ENCODE measurements at places on chromosomes 5 and 9.
A peak's percentile ranks its signal among the peaks of the same experiment; 100 is the strongest.

GRCh38 chr5:173308226-173308625, 20.0 kb downstream of the STC2 start:
- no peak for DNase-seq

GRCh38 chr9:36637491-36638270, 65.0 kb downstream of the MELK start:
- DNase-seq: no peak

GRCh38 chr9:95090023-95090791, 227.3 kb downstream of the FANCC start:
- no peak for DNase-seq

- no peak for DNase-seq
These were observed 23.6 kb downstream of the TICAM2 start for GRCh38 chr5:115578657-115579056.

- DNase-seq: no peak
These were observed 17.3 kb upstream of the CFAP157 start for GRCh38 chr9:127689329-127690000.

- DNase-seq: no peak
These were observed 6.2 kb downstream of the RBM22 start for GRCh38 chr5:150694612-150695011.

DNA sequence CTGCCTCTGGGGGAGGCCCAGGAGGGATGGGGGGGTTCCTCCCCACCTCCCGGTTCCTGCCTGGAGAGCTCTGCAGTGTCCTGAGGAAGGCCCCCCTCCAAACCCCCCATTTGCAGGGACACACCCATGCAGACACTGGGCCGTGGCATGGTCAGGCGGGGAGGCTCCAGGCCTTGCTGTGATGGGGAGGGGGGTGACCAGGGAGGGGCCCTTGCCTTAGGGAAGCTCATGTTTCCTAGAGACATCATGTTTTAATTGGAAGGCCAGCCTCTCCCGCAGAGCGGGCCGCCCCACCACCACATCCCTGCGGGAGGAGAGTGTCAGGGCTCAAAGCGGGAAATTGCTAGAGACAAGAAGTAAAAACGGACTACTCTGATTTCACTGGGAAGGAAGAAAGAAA, 12.0 kb downstream of the PRRX2 start:
- no peak for DNase-seq

DNA sequence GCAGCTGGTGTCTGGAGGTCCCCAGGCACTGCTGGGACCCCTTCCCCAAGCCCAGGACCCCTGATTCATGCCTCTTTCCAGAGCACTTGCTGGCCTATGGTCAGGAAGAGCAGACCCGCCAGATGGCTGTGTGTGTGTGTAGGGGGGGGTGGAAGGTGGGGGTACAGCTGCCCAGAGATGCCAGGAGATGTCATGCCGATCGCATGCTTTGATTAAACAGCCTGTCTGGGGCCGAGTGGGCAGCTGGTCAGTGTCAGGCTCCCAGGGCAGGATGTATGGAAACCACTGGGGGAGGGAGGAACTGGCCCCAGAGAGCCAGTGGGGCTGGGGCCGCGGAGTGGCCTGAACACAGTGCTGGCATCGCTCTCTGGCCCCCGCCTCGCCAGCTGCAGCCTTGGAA, 23.7 kb downstream of the RXRA start:
- no peak for DNase-seq

DNA sequence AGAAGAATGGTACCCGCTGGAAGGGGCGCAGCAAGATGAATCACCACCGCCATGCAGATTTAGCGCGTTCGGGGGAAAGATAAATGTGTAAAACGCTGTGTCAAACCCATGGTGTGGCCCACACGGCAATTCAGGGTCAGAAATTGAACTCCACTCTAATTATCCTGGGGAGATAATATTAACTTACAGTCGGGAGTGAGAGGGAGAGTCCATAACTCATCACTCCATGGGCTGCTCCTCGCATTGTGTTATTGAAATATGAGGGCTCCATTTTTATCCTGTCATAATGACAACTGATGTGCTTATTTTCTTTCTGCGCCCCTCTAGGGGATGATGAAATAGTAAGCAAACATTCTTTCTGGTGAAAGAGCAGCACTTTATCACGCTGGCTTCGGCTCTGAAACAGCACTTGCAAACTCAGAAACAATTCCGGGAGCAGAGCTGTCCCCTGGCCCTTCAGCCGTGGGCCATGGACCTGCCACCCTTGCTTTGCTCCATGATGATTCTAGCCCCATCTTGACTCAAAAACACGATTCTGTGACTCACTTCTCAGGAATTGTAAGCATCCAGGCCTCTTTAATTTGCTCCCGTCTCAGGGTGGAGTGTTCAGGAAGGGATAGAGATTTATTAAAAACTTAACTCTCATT, 431.6 kb downstream of the IRX1 start:
- DNase-seq: no peak

DNA sequence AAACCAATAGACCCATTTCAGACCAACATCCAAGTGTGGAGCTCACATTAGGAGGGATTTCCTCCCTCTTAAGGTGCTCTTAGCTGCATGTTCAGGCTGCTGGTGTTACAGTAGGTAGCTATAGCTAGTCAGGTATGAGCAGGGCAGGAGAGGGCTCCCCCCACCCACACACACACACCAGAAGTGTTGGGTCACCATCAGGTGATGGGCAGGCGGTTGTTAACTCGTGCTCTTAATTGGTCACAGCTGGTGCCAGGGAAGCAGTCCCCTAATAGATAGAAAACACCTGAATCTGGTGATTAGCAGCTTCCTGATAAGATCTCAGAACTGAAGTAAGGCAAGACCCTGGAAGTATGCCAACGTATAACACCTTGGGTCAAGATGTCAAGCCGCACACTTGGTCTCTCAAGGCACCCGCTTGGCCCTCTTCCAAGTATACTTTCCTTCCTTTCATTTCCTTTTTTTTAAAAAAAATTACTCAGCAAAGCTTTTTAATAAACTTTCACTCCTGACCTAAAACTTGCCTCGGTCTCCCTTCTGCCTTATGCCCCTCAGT, 532.4 kb downstream of the DNAH5 start:
- DNase-seq: no peak

DNA sequence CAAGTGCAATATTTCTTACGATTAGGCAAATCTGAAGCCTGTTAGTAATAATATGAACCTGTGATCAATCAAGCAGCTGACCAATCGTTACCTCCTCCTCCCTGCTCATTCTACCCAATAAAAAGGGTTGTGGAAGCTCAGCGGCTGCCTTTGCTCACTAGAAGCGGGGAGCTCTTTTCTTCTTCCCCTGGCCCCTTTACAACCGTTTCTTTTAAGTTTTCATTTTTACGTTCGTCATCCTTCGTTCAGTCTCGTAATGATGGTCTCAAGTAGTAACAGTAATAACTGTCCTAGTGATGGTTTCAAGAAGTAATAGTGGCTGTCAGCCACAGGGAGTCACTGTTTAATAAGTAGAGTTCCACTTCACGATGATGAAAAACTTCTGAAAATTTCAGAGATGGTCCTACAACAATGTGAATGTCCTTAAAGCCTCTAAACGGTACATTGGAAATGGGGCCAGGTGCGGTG, 6.2 kb downstream of the UGT3A2 start:
- no peak for DNase-seq

GRCh38 chr9:136623842-136624183, 38.9 kb upstream of the EGFL7 start:
- no peak for DNase-seq

- DNase-seq: peak; percentile 40
These were observed 17.5 kb upstream of the F2RL1 start for GRCh38 chr5:76801159-76801802.

DNA sequence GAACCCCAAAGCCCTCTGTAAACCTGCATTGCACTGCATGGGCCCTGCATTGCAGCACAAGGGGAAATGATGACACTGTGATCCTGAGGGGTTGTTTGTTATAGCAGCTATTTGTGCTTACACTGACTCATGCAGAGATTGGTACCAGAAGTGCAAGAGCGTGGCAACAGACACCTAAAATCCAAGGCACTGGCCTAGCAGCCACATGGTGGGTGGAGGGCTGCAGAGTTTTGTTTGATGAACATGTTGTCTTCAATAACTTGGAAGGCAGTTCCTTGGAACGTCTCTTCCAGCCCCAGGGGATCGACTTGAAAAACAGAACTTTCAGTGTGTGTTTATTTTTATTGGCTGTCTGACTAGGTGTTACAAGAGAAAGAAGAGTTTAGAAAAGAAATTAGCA, 14.5 kb downstream of the FCN2 start:
- DNase-seq: no peak

Data from AG09319 (cell line).